Keratinocyte (primary cell): ENCODE measurements at places on chromosomes 7 and 10. TPM values are rescaled to one million over a fixed set of nuclear protein-coding genes. Genes with fewer than 3 reads are reported as not detected.

DNA sequence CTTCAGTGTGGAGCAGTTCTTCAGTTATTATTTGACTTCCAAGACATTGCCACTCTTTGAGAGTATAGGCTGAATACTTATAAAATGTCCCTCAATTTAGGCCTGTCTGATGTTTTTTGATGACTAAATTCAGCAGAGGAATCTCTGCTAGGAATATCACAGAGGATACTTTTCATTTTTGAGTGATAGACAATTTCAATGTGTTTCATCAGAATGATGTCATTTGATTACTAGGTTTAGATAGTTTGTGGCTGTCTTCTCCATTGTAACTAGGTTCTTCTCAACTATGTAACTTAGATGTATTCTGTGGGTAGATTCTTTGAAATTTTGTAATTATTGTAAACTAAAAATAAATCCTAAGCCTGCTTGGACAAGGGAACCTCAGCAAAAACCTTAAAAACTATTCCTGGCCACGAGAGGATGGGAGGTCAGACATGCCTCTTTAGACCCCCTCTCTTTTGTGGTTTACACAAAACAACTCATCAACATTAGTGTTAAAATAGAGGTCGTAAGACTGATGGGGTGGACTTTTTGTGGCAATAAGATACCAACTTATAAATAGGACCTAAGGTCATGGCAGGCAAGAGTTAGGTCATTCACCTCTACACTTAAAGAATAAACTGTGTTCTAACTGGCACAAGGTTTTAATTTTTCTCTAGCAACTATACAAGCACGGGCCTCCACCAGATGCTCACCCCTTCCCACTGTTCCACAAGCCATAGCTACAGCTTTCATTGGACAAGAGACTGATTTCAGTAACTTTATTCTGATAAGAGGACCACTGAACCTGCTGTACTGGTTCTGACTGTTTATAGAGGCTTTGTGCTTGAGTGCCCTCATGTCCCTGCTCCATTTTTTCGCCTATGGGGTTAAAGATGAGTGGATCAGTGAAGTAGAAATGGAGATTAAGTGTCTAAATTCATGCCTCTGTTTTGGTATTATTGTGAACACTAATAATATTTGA, 33.7 kb downstream of the CYP2C8 start:
- H3K27ac ChIP-seq, result no peak overlapping the region
- H3K4me3 ChIP-seq, result no peak overlapping the region
- H3K36me3 ChIP-seq, result no peaks in the 10 kb centered on the region
- H3K4me1 ChIP-seq, result no peaks in the 10 kb centered on the region

- no peak for DNase-seq
- no peaks in the 10 kb centered on the region for H3K27me3 ChIP-seq
- peaks cover 3% of the 10 kb centered on the region for H3K4me1 ChIP-seq
- H3K36me3 ChIP-seq, result peaks cover 10% of the 10 kb centered on the region
These were observed 33.8 kb downstream of the ERCC6 start for GRCh38 chr10:49505076-49505475.

DNA sequence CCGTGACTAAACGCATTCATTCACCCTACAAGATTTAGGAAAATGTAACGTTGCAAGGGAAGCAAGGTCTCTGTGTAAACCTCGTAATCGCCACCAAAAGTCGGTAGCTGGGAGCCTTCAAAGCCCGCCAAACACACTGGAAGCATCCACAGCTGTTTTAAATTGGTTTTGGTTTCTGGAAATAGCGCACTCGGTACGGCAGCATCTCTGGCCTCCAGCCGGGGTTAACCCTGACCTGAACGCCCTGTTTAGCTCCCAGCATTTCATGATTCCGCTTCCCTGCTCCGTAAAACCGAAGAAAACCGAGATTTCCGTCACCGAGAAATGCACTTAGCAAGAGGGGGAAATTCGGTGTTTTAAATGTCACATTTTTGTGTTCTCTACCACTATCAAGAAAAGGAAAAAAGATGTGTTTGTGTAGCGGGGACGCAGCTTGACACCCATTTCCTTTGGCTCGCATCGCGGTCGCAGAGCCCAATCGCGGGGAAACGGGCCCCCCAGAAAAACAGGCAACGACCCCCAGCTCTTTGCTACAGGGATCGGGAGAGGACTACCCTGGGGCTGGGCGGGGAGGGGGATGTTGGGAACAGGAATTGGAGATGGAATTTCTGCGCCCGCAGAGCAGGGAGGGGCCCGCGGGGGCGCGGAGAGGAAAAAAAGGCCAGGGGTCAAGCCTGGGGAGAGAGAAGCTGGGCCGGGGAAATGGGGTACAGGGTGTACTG, 646 bp downstream of the SGCE start:
- peaks cover 14% of the 10 kb centered on the region for H3K4me1 ChIP-seq
- peak overlapping the region; percentile 36 for H3K4me3 ChIP-seq
- no peaks in the 10 kb centered on the region for H3K36me3 ChIP-seq
- H3K27me3 ChIP-seq, result peaks cover 30% of the 10 kb centered on the region

- H3K27ac ChIP-seq, result no peak overlapping the region
- H3K4me3 ChIP-seq, result no peak overlapping the region
- no peak for DNase-seq
- no peaks in the 10 kb centered on the region for H3K36me3 ChIP-seq
These were observed 191.5 kb downstream of the CELF2 start for GRCh38 chr10:11208908-11209829.

GRCh38 chr7:149048805-149049204, 20.5 kb upstream of the PDIA4 start:
- no peaks in the 10 kb centered on the region for H3K4me1 ChIP-seq
- no peak overlapping the region for H3K4me3 ChIP-seq
- H3K27ac ChIP-seq, result no peak overlapping the region

DNA sequence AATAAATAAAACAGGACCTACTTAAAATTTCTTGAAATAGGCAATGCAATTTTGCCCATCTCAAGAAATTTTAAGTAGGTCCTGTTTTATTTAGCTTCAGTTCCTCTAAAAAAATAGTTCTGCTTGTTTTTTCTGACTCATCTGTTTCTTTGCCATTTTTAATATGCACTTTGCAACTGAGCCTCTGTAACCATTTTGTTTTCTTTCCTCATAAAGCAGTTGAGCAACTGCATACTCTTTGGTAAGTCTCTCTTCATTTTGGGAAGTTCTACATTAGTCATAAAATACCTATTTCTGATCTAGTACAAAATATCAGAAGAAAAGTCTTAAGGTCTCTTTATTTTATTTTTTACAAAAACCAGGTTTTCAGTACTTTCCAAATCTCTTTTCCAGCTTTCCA, 18.0 kb downstream of the TAS2R40 start:
- H3K4me1 ChIP-seq, result no peaks in the 10 kb centered on the region
- no peaks in the 10 kb centered on the region for H3K36me3 ChIP-seq
- no peak overlapping the region for H3K27ac ChIP-seq
- no peaks in the 10 kb centered on the region for H3K27me3 ChIP-seq

SFRP5 gene
- not detected in 3 replicates for polyA plus RNA-seq

MMD2 gene
- polyA plus RNA-seq, result not detected in 3 replicates

SLC18A3 gene
- not detected in 3 replicates for polyA plus RNA-seq

DNA sequence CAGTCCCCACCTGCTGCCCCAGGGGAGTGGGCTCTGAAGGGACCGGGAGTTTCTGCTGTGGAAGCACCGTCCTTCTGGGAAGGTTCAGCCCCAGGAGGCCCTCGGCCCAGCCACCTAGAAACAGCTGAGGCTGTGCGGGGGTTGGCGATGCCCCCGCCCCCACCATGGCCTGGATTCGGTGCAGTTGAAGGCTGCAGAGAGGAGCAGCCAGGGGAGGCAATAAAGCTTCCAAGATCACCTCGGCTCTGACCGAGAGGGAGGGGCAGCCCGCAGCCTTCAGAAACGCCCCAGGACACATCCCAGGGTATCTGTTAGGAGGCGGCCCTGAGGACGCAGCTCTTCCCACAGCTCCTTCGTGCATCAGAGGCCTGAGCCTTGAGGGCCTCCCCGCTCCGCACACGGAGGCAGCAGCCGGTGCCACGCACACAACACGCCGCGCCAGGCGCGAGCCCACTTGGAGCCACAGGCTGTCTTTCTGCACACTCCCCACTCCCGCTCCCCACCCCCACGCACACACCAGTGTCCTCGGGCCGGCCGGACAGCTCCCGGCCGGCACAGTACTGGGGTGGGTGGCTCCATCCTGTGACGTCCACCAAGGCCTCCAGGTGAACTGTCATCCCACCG, 1.6 kb downstream of the KNDC1 start:
- peaks cover 40% of the 10 kb centered on the region for H3K27me3 ChIP-seq
- no peak overlapping the region for H3K4me3 ChIP-seq
- no peaks in the 10 kb centered on the region for H3K36me3 ChIP-seq
- no peaks in the 10 kb centered on the region for H3K4me1 ChIP-seq
- DNase-seq, result no peak

- no peaks in the 10 kb centered on the region for H3K36me3 ChIP-seq
- H3K4me1 ChIP-seq, result no peaks in the 10 kb centered on the region
- no peak for DNase-seq
- H3K27ac ChIP-seq, result no peak overlapping the region
These were observed 18.5 kb downstream of the BICC1 start for GRCh38 chr10:58531084-58531695.

SOSTDC1 gene
- polyA plus RNA-seq, result 0.31 to 0.63 TPM (median 0.32 TPM) in 3 replicates

DNA sequence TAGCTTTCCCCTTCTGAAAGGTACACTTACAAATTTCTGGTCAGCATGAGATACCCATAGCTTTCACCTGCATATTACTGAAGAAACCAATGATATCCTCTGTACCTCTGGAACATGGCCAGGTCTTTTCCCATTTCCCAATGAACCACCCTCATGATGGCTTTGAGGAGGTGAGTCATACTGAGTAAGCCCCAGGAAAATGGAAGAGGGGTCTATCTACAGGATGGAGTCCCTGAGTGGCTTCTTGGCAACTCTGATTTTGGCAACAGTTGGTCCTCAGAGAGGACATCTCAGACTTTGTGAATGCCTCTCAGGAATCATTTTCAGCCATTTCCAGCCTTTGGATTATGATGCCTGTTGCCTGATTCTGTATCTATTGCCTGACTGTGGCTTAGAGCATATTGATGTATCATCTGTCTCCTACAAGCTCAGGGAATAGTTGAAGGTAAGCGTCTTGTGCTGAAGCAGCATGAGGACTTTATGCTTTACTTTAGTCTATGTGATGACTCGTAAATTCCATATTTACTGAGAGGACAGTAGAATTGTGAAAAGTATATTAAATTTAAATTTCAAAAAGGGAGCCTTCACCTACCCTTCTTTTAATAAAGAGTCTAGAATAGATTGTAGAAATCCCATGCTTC, 84.7 kb upstream of the DKK1 start:
- no peak for DNase-seq
- H3K4me3 ChIP-seq, result no peak overlapping the region
- H3K27me3 ChIP-seq, result no peaks in the 10 kb centered on the region

STK17A gene
- polyA plus RNA-seq, result 33.6 to 81.3 TPM (median 46.1 TPM) in 3 replicates

- no peaks in the 10 kb centered on the region for H3K27me3 ChIP-seq
- H3K4me3 ChIP-seq, result no peak overlapping the region
- no peaks in the 10 kb centered on the region for H3K4me1 ChIP-seq
These were observed 47.8 kb downstream of the HERPUD2 start for GRCh38 chr7:35647171-35647574.

DNA sequence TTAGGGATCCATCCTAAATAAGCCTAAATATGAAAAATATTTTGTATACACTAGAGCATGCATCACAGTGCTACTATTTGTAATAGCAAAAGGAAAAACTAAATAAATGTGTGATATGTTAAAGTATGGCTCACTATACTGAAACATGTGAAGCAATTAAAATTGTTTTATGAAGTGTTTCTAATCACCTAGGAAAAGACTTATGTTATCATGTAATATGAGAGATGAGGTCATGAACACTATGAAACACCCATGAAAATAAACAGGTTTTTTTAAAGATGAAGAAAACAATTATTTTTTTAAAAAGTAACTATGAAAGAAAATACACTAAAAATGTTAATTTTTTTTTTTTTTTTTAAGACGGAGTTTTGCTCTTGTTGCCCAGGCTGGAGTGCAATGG, 16.8 kb upstream of the ARHGAP12 start:
- no peaks in the 10 kb centered on the region for H3K27me3 ChIP-seq
- H3K4me3 ChIP-seq, result no peak overlapping the region
- no peak for DNase-seq
- peaks cover 54% of the 10 kb centered on the region for H3K4me1 ChIP-seq
- H3K27ac ChIP-seq, result no peak overlapping the region
- no peaks in the 10 kb centered on the region for H3K36me3 ChIP-seq

FGL2 gene
- polyA plus RNA-seq, result 0.01 to 0.05 TPM in 2 of 3 replicates, not detected in the other

FOXI2 gene
- not detected in 3 replicates for polyA plus RNA-seq

LIPN gene
- 0.20 to 0.30 TPM in 2 of 3 replicates, not detected in the other for polyA plus RNA-seq

RASA4B gene
- polyA plus RNA-seq, result 0.45 to 1.2 TPM (median 0.49 TPM) in 3 replicates
